ENCODE measurements at places on chromosomes 2 and 18. TPM values are rescaled to one million over a fixed set of nuclear protein-coding genes. Genes with fewer than 3 reads are reported as not detected.

Gene STARD6
- not detected for total RNA-seq

Gene ANKRD62
- total RNA-seq, result not detected

Gene ALS2
- total RNA-seq, result 13.8 TPM

Gene SNTG2
- total RNA-seq, result not detected

Gene KCNS3
- 4.7 TPM for total RNA-seq

Gene ZNF385B
- 0.14 TPM for total RNA-seq

Gene CYRIA
- 0.53 TPM for total RNA-seq

Gene HJURP
- 83.4 TPM for total RNA-seq

Gene FAM110C
- 0.15 TPM for total RNA-seq

Gene SESTD1
- total RNA-seq, result 9.9 TPM

Gene TMEM178A
- not detected for total RNA-seq

Gene UBE2F
- 94.2 TPM for total RNA-seq

Gene ALLC
- not detected for total RNA-seq

Gene ADGRF3
- total RNA-seq, result 0.02 TPM

Gene EFHD1
- total RNA-seq, result 3.7 TPM

Gene CTIF
- 5.0 TPM for total RNA-seq

Gene NEU2
- not detected for total RNA-seq

Gene METAP1D
- total RNA-seq, result 30.7 TPM

Gene GATA6
- total RNA-seq, result 7.5 TPM

Gene DAW1
- total RNA-seq, result not detected

Gene AMMECR1L
- total RNA-seq, result 11.8 TPM

Gene PLGLB1
- total RNA-seq, result 0.87 TPM

Gene RAX
- not detected for total RNA-seq

Gene VRK2
- total RNA-seq, result 0.10 TPM

Gene CIB4
- not detected for total RNA-seq

Gene LCT
- total RNA-seq, result 0.14 TPM

Gene SOX11
- 1.8 TPM for total RNA-seq

Gene TUBA3E
- total RNA-seq, result 0.10 TPM

Gene ZNF407
- 5.6 TPM for total RNA-seq

Gene ADAM23
- total RNA-seq, result 4.2 TPM

Gene LIPG
- total RNA-seq, result 0.17 TPM

Gene SETBP1
- 2.7 TPM for total RNA-seq

Gene PSMA8
- not detected for total RNA-seq

Gene CDCA7
- 31.9 TPM for total RNA-seq

Gene PMS1
- total RNA-seq, result 12.7 TPM

Gene KCNIP3
- 6.1 TPM for total RNA-seq

Gene RNMT
- total RNA-seq, result 16.5 TPM

Gene DGUOK
- total RNA-seq, result 110 TPM

Gene CDH19
- total RNA-seq, result not detected

Gene CNOT9
- 119 TPM for total RNA-seq

Gene G6PC2
- not detected for total RNA-seq

Gene NPPC
- not detected for total RNA-seq

Gene NOP58
- total RNA-seq, result 84.7 TPM

Gene CD8B2
- not detected for total RNA-seq

Gene WDR75
- total RNA-seq, result 62.1 TPM

Data from H4 (cell line).